ENCODE measurements at places on chromosomes 5 and 9.

GRCh38 chr5:113246361-113246870 is 188.4 kb downstream of the TSSK1B start:
- peaks cover 9% of the 10 kb centered on the region for H3K4me1 ChIP-seq
- no peaks in the 10 kb centered on the region for H3K36me3 ChIP-seq
- no peak overlapping the region for H3K27ac ChIP-seq
- DNase-seq, result no peak
- H3K4me3 ChIP-seq, result no peak overlapping the region

DNA sequence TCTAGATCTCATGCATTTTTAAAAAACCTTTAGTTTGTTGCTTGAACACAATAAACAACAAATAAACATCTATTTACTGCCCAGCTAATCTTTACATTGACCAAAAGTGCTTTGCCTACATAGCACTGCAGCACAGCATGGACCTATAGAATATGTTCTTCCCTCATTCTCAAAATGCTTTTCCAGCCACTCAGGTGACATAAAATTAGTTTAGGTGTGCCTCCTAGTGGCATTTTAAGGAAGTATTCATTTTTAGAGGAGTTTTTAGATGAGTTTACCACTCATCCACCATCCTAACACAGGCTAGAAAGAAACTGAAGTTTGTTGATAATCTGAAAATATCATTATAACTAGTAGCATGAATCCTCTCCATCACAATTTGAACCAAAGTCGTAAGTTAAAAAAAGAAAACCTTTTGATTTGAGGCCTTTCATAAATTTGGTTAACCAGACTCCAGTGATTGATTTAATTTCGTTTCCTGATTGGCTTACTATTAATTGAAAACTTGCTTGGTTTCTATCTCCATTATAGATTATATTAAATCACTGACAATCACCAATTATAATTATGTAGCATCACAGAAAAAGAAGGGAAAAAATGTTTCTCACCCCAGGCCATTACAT is 12.6 kb downstream of the PLGRKT start:
- no peak overlapping the region for H3K4me3 ChIP-seq
- H3K4me1 ChIP-seq, result peaks cover 11% of the 10 kb centered on the region
- H3K27ac ChIP-seq, result peak overlapping the region; percentile 82
- no peak for DNase-seq
- H3K27me3 ChIP-seq, result no peaks in the 10 kb centered on the region
- H3K36me3 ChIP-seq, result peaks cover 1% of the 10 kb centered on the region

DNA sequence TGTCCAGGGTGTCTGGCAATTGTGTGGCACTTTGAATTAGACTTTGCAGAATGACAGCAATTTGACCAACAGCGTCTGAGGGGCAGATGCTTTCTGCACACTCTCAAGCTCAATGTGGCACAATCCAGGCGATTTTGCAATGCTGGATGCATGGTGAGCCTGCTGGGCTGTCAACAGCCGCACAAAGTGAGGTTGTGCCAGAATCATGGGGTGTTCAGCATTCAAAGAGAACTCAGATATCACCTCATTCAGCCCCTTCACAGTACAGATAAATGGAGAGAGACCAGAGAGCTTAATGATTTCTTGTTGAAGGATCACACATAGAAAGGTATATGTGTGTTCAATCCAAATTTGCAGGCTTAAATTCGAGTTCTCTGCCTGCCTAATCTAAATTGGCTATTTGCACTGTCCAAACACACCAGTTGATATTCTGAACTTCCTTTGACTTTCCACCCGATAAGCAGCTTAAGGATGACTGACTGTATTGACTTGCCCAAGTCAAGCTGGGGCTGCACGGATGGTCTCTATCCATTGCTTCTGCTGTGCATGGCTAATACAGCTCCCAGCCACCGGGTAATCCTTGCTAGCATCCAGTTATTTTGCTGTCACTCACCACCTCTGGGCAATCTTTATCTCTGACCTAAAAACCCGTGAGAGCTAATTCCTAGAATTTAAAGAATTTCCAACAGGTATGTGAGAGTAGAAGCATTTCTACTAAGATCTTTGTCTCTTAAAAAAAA is 157.9 kb upstream of the TAS2R1 start:
- H3K27me3 ChIP-seq, result no peaks in the 10 kb centered on the region
- DNase-seq, result no peak
- H3K4me1 ChIP-seq, result no peaks in the 10 kb centered on the region
- no peak overlapping the region for H3K27ac ChIP-seq
- no peaks in the 10 kb centered on the region for H3K36me3 ChIP-seq

DNA sequence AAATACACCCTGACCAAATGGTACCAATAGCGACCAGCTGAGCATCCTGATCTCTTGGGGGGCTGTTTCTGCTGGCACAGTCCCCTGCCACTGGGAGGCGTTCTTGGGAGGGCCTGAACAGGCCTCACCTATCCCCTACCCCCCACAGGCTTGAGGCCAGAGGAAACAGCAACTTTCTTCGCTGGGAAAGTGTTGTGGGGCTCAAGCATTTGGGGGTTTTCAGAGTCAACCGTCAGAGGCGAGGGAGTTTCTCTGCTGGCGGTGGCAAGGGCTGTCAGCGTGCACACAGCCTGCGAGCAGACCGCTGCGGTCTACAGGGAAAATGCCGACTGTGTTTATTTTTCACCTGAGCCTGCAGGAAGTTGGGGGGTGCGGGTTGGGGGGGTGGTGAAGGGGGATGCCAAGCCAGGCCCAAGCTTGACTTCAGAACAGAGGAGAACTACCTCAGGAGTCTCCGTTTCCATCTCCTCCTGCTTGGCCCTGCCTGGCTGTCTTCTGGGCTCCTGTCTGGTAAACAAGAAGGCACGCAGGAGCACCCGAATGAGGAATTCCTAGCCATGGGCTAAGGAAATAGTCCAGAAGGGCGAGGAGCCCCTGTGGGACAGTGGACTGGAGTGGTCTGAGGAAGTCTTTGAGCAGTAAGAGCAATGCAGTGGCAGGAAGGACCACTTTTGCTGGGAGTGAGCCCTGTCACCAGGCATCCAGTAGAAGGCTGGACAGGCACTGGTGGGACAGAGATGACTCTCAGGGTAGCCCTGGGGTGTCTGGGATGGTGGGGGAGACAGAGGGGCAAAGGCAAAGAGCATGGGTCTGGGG is 18.1 kb downstream of the TCF7 start:
- peaks cover 29% of the 10 kb centered on the region for H3K36me3 ChIP-seq
- DNase-seq, result peak; percentile 88
- H3K27ac ChIP-seq, result peak overlapping the region; percentile 64
- peaks cover 100% of the 10 kb centered on the region for H3K4me1 ChIP-seq
- H3K4me3 ChIP-seq, result peak overlapping the region; percentile 75

DNA sequence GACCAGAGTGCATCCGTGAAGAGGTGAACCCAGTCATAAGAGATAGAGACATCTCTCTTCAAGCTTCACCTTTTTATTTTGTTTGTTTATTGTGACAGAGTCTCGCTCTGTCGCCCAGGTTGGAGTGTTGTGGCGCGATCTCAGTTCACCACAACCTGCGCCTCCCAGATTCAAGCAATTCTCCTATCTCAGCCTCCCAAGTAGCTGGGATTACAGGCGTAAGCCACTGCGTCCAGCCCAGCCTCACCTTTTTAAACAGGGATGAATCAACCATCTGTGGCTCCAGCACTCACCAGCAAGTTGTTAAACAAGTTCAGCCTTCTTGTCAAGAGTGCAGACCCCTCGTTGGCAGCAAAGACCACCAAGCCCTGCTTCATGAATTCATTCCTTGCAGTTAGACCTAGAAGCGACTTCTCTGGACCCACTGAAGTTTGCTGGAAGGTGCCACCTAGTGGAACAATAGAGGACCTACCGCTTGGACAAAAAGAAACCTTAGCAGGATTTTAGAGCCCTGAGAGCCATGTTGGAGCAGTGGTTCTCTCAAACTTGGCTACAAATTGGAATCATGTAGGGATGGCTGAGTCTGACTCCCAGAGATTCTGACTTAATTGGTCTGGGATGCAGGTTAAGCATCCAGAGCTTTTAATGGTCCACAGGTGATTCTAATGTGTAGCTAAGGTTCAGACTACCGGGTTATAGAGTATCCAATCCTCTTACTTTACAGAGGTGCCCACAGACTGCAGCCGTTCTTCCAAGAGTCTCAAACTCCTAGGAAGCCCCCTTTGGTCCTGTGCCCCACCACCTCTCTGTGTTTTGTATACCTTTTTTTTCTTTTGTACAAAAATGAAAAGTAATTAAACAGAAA is 10.5 kb upstream of the GALNT10 start:
- H3K27ac ChIP-seq, result no peak overlapping the region
- H3K27me3 ChIP-seq, result peaks cover 12% of the 10 kb centered on the region
- no peaks in the 10 kb centered on the region for H3K36me3 ChIP-seq
- H3K4me1 ChIP-seq, result no peaks in the 10 kb centered on the region
- peak; percentile 35 for DNase-seq
- no peak overlapping the region for H3K4me3 ChIP-seq

- H3K27ac ChIP-seq, result no peak overlapping the region
- peaks cover 3% of the 10 kb centered on the region for H3K36me3 ChIP-seq
- DNase-seq, result no peak
- H3K4me1 ChIP-seq, result peaks cover 27% of the 10 kb centered on the region
- peaks cover 60% of the 10 kb centered on the region for H3K27me3 ChIP-seq
- H3K4me3 ChIP-seq, result peak overlapping the region; percentile 58
These were observed 3.5 kb upstream of the PRDM12 start for GRCh38 chr9:130660683-130661450.

- H3K27ac ChIP-seq, result peak overlapping the region; percentile 88
- H3K4me1 ChIP-seq, result peaks cover 49% of the 10 kb centered on the region
- no peaks in the 10 kb centered on the region for H3K27me3 ChIP-seq
- peaks cover 7% of the 10 kb centered on the region for H3K36me3 ChIP-seq
These were observed 550 bp upstream of the TMEM245 start for GRCh38 chr9:109120204-109120789.

- H3K4me1 ChIP-seq, result no peaks in the 10 kb centered on the region
- DNase-seq, result no peak
- no peak overlapping the region for H3K4me3 ChIP-seq
These were observed 532.4 kb upstream of the ITGA1 start for GRCh38 chr5:52255308-52255707.

- H3K27ac ChIP-seq, result no peak overlapping the region
- no peak for DNase-seq
- no peaks in the 10 kb centered on the region for H3K36me3 ChIP-seq
- H3K27me3 ChIP-seq, result no peaks in the 10 kb centered on the region
These were observed 68.5 kb upstream of the MYO10 start for GRCh38 chr5:17004441-17005106.

- no peak overlapping the region for H3K27ac ChIP-seq
- no peak overlapping the region for H3K4me3 ChIP-seq
- no peaks in the 10 kb centered on the region for H3K4me1 ChIP-seq
- peaks cover 24% of the 10 kb centered on the region for H3K27me3 ChIP-seq
These were observed 69.3 kb downstream of the SGCD start for GRCh38 chr5:156396063-156396829.

GRCh38 chr5:111454776-111455175 is 57.6 kb downstream of the STARD4 start:
- H3K4me1 ChIP-seq, result no peaks in the 10 kb centered on the region
- H3K27ac ChIP-seq, result no peak overlapping the region
- H3K27me3 ChIP-seq, result no peaks in the 10 kb centered on the region

DNA sequence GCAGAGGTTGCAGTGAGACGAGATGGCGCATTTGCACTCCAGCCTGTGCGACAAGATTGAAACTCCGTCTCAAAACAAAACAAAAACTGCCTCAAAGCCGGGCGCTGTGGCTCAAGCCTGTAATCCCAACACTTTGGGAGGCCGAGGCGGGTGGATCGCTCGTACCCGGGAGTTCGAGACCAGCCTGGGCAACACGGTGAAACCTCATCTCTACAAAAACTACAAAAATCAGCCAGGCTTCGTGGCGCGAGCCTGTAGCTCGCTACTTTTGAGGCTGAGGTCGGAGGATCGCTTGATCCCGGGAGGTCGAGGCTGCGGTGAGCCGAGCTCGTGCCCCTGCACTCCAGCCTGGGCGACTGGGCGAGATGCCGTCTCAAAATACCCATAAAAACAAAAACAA is 988 bp downstream of the GFM2 start:
- H3K27ac ChIP-seq, result peak overlapping the region; percentile 98
- DNase-seq, result no peak
- peak overlapping the region; percentile 97 for H3K4me3 ChIP-seq
- no peaks in the 10 kb centered on the region for H3K36me3 ChIP-seq
- H3K27me3 ChIP-seq, result no peaks in the 10 kb centered on the region

DNA sequence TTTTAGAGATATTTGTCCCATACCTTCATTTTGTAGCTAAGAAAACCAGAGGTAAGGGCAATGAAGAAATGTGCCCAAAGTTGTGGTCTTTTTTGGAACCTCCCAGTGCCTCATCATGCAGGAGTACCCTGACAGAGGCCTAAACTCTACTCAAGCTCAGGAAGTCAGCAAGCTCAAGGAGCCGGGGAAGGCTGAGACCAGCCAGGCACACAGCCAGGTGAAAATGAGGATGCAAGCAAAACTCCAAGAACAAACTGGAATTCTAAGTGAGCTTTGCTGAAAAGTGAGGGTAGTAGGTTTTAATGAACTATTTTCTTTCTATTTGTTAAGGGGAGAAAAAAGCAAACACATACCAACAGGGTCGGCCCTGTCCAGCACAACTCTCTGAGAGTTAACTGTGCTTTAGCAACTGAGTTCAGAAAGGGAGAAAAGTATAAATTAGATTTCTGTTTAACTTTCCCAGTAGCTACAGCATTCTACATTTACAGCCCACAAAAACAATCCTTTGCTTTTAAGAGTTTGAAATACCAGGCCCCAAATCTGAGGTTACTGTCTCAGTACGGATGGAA is 146.4 kb downstream of the GNAQ start:
- no peak overlapping the region for H3K27ac ChIP-seq
- H3K36me3 ChIP-seq, result no peaks in the 10 kb centered on the region
- no peak for DNase-seq
- peaks cover 36% of the 10 kb centered on the region for H3K4me1 ChIP-seq

GRCh38 chr9:79152306-79152705 is 419.5 kb upstream of the TLE4 start:
- H3K4me1 ChIP-seq, result no peaks in the 10 kb centered on the region
- no peak for DNase-seq
- no peak overlapping the region for H3K4me3 ChIP-seq

GRCh38 chr9:71895955-71896354 is 15.0 kb downstream of the ABHD17B start:
- no peak overlapping the region for H3K4me3 ChIP-seq
- DNase-seq, result no peak
- H3K27ac ChIP-seq, result peak overlapping the region; percentile 76
- peaks cover 76% of the 10 kb centered on the region for H3K4me1 ChIP-seq

DNA sequence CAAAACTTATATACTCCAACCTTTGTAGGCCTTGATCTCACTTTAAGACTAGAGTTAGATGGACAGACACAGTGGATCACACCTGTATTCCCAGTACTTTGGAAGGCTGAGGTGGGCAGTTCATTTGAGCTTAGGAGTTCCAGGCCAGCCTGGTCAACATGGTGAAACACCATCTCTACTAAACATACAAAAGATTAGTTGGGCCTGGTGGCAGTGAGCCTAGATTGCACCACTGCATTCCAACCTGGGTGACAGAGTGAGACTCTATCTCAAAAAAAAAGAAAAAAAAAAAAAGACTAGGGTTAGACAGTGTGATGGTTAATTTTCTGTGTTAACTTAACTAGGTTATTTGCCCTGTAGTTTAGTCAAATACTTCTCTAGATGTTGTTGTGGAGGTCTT is 74.1 kb downstream of the CFAP95 start:
- no peak for DNase-seq
- peaks cover 20% of the 10 kb centered on the region for H3K4me1 ChIP-seq
- no peaks in the 10 kb centered on the region for H3K36me3 ChIP-seq
- no peaks in the 10 kb centered on the region for H3K27me3 ChIP-seq
- H3K4me3 ChIP-seq, result no peak overlapping the region

GRCh38 chr5:138458384-138458783 is 6.9 kb upstream of the EGR1 start:
- DNase-seq, result no peak
- no peaks in the 10 kb centered on the region for H3K27me3 ChIP-seq
- H3K4me1 ChIP-seq, result peaks cover 44% of the 10 kb centered on the region
- H3K36me3 ChIP-seq, result no peaks in the 10 kb centered on the region
- no peak overlapping the region for H3K27ac ChIP-seq
- H3K4me3 ChIP-seq, result no peak overlapping the region

GRCh38 chr5:94503677-94504076 is 114.7 kb downstream of the KIAA0825 start:
- no peaks in the 10 kb centered on the region for H3K4me1 ChIP-seq
- DNase-seq, result no peak
- H3K27ac ChIP-seq, result no peak overlapping the region
